ENCODE measurements at places on chromosomes 12 and 14.

DNA sequence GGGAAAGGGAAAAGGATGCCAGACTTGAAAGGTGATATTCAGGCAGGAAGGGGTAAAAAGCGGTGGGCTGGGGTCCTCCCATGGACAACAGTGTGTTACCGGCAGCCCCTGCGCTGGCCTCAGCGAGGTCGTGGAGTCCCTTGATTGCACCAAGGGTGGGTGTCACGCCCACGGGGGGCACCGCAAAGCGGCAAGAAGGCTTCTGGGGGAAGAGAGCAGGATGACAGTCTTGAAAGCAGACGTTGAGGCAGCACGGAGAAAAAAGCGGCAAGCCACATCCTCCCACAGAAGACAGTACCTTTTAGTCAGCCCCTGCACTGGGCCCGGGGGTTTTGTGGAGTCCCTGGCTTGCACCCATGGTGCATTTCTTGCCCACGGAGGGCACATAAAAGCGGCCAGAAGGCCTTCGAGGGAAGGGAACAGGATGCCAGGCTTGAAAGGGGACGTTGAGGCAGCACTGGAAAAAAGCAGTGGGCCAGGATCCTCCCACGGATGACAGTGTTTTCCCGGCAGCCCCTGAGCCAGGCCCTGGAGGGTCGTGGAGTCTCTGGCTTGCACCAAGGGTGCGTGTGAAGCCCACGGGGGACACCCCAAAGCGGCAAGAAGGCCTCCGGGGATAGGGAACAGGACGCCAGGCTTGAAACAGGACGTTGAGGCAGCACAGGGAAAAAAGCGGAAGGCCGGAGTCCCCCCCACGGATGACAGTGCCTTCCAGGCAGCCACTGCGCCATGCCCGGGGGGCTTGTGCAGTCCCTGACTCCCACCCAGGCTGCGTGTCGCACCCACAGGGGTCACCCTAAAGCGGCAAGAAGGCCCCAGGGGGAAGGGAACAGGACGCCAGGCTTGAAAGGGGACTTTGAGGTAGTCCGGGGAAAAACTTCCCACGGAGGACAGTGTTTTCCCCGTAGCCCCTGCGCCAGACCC is 162.2 kb upstream of the ALG10B start:
- no peak for DNase-seq

- DNase-seq: no peak
Measured at GRCh38 chr14:80535171-80535570, 323.9 kb upstream of the DIO2 start.

DNA sequence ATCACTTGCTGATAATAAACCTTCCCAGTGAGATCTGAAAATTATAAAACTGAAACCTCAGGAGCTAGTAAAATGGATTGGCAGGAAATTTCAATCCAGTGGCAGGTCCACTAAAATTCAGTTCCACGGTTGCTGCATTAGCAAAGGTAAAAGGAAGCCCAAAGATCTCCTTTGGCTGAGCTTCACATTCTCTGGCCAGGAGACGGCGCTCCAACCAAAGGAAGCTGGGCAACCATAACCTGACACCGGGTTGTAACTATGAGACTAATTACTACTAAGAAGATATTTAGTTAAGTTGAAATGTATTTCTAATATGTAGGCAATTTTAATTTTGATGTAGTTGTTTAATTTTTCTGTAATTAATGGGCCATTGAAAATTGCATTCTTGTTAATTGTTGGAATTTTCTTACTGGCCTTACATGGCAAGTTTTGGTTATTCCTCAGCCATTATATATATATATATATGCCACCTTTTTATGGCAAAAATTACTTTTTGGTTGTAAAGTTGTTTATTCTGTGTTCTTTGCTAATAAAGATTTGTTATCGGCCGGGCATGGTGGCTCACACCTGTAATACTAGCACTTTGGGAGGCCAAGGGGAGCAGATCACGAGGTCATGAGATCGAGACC is 17.0 kb downstream of the OR8S1 start:
- peak; percentile 62 for DNase-seq

DNA sequence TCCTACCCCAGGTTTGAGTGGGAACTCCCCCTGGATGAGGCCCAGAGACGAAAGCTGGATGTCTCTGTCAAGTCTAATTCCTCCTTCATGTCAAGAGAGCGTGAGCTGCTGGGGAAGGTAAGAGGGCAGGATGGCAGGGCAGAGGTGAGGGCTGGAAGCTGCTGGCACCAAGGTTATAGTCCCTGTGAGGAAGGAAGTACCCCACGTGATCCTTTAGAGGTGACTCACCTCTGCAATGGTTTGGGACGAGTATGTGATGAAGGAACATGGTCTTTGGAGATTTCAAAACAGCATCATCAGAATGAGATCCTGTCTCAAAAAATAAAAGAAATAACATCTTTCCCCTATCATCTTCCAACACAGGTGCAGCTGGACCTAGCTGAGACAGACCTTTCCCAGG is 9.2 kb upstream of the MYL6B start:
- no peak for DNase-seq

DNA sequence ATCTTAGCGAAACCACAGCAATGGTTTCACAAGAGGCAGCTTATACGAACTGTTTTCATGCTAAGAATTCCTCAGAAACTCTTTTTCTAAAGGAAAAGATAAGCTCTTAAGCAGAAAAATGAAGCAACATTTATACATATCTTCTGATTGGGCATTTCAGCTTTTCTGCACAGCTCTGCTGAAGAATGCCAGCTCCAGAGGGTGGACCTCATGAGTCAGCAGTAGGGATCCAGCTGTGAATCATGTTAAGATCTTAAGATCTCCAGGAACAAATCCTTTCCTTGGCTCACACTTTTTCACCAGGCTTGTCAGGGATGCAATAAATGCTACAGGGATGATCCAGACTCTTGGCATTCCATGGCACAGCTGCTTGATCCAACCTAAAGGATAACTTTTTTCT is 477.1 kb upstream of the CCDC196 start:
- no peak for DNase-seq

GRCh38 chr14:21352587-21352986 is 31.2 kb downstream of the SUPT16H start:
- peak; percentile 19 for DNase-seq

GRCh38 chr12:40980427-40980961 is 207.6 kb upstream of the PDZRN4 start:
- no peak for DNase-seq

DNA sequence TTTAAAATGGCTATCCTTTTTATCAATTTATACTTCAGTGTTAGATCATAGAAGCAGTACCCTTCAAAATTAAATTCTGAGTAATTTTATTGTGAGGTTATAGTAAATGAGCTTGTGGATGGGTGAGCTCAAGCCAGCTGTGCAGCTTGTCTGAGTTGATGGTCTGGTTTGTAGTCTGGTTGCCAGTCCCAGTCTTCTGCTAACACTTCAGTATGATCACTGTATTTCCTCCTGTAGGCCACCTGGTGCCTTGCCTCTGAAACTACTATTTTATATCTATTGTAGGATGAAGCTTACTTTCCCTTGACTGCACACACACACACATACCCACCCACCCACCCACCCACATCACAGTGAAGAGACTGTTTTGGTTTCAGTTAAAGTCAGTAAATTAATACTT is 496.4 kb downstream of the PCNX1 start:
- peak; percentile 40 for DNase-seq

- no peak for DNase-seq
Measured at GRCh38 chr14:90647473-90648005, 168.7 kb downstream of the TTC7B start.

DNA sequence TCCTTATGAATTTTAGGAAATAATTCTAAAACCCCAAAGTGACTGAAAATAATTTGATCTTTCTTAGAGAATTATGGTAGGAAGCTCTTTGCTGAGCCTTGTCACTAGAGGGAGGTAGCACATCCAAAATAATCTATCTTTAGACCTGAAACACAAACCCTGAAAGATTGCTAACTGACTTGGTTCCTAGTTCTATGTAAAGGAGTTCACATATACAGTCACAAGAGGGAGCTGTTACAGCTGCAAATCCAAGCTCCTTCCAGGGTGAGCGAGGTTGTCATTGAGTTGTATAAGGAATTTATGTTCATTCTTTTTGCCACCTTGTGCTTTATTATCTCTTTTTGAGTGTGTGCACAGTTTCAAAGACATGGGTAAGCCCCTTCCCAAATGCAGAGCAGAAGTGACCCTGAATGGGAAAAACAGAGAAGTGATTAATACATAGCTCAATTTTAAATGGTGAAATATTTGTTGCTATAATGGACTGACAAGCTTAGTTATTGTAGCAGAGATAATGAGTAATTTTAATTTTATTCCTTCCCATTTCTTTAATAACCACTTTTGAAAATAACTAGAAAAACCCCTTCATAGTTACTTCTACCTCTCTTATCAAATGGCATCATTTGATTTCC is 387.9 kb downstream of the DAD1 start:
- DNase-seq: peak; percentile 70

- no peak for DNase-seq
Measured at GRCh38 chr14:71675900-71676287, 256.3 kb upstream of the RGS6 start.

- no peak for DNase-seq
Measured at GRCh38 chr12:39329018-39329417, 113.9 kb downstream of the KIF21A start.

- DNase-seq: no peak
Measured at GRCh38 chr14:91374879-91375702, 42.5 kb downstream of the CCDC88C start.

DNA sequence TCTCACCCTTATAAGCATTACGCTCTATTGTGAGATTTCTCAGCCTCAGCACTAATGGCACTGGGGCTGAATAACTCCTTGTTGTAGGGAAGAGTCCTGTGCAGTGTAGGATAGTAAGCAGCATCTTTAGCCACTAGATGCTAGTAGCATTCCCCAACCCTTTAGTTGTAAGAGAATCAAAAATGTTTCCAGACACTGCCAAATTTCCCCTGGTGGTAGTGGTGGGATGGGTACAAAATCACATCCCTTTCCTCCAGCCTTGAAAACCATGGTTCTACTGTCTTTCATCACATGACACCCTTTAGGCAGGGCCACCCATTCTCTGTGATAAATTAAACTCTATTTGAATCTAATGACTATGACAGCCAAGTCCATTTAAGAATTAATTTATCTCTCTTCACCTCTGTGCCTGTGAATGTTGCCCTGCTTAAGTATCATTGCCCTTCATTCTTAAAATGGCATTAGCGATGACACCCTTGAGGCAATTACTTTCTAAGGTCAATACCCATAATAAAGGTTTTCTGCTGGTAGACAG is 199.4 kb downstream of the ANO4 start:
- DNase-seq: no peak

DNA sequence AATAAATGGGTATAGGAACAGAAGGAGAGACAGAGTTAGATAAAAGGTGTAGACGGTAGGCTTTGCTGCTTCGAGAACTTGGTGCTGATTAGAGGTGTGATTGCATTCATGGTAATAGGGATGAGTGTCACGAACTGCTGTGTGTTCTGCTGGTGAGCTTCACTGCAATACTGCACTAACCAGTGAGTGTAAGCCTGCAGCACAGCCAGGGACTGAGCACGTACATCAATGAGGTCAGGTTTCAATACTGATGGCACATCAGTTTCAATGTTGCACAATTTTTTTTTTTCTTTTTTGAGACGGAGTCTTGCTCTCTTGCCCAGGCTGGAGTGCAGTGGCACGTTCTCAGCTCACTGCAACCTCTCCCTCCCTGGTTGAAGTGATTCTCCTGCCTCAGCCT is 24.9 kb upstream of the EDDM3A start:
- DNase-seq: no peak

DNA sequence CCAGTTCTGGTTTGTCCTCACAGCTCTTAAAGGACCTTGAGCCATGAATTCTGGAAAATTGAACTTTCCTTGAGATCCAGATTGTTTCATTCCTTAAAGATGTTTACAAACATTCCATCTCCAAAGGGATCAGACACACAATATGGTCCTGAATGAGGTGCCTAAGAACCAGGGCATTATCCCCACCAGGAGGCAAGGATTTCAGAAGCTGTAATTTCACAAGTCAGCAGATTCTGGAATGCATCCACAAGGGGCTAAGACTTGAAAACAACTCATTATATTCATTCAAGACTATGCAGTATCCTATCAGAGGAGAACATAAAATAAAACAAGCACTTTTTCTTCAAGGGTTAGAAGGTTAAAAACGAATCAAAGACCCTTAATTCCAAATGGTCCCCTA is 15.1 kb downstream of the KCNH5 start:
- DNase-seq: no peak

DNA sequence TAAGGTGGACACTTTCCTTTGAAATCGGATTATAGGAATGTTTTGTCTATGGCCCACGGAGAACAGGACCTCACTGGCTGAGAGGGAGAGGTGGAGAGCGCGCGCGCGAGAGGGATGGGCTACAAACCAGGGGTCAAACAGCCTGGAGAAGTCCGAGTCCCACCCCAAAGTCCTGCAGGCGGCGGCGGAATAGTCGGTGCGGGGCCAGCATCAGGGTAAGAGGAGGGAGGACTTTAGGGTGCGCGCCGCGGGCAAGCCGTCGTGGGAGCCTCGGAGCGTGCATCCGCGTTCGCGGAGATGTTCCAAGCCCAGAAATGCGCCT is 3.3 kb upstream of the HOXC8 start:
- no peak for DNase-seq

DNA sequence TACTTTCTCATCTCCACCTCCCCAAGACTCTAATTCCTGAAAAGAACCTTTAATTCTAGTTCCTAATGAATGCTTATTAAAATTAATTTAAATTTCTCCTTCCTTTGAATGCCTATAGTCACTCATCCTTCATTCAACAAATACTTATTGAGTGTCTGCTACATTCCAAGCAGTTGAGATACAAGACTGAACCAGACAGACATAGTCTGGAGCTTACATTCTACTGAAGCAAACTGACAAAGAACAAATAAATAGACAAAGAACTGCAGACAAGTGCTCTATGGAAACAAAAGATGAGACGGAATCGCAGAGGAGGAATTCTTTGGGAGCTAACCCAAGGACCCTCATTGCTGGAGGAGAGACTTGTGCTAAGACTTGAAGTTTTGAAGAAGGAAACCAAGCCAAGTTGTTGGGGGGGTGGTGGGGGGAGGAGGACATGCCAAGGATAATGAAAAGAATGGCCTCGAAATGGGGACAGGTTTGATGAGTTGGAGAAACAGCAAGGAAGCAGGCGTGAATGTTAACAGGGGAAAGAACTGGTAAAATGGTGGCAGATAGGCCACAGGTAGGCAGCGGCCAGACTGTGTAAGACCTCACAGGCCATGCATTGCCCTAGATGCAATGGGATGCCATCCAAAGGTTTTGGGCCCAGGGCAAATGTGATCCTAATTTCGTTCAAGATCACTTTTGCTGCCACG is 9.7 kb upstream of the TDG start:
- DNase-seq: no peak

Data from hematopoietic multipotent progenitor cell treated with erythropoietin and hydrocortisone succinate and interleukin-3 and kit ligand, for 8 days (in vitro differentiated cells).